Femur (tissue), 1 donor: ENCODE measurements at places on chromosomes 6 and 20.

DNA sequence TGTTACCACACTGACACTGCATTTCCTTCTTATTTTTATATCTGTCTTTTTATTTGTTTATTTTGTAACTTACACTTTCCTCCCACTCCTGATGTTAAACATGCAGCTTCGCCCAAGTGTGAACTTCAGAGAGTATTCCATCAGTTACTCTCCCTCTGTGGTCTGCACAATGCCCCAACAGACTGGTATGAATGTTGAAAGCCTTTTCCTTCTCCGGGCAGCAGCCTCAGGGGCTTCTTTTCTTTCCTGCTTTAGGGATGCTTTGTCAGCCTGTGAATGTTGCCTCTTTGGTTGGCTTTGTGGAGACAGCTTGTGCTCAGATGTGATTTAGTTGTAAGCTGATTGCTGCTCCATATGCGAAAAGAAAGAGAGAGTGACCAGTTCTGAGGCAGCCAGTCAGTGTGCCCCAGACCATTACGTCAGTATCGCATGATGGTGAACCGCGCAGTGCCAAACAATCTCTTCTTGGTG is 44.0 kb downstream of the SMPDL3A start:
- DNase-seq, result no peak

DNA sequence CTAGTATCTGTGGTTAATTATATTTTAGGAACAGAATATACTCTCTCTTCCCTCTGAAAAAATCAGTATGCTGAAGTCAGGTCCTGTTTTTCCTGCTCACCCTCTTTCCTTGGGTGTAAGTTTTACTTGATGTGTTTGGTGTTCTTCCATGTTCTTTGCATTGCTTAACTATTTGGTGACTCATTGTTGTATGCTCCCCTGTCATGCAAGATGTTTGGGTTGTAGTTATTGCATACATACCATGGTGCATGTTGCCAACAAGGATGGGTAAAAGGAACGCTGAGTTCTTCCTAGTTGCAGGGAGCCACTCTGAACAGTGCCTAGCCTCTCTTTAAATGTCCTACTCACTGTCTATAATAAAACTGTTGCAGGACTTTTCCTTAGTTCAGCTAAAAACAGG is 207.9 kb upstream of the LAMP5 start:
- DNase-seq, result no peak

GRCh38 chr6:107957308-107957908 is 600 bp downstream of the SEC63 start:
- DNase-seq, result peak; percentile 84

GRCh38 chr6:137711972-137712371 is 155.1 kb upstream of the TNFAIP3 start:
- no peak for DNase-seq

DNA sequence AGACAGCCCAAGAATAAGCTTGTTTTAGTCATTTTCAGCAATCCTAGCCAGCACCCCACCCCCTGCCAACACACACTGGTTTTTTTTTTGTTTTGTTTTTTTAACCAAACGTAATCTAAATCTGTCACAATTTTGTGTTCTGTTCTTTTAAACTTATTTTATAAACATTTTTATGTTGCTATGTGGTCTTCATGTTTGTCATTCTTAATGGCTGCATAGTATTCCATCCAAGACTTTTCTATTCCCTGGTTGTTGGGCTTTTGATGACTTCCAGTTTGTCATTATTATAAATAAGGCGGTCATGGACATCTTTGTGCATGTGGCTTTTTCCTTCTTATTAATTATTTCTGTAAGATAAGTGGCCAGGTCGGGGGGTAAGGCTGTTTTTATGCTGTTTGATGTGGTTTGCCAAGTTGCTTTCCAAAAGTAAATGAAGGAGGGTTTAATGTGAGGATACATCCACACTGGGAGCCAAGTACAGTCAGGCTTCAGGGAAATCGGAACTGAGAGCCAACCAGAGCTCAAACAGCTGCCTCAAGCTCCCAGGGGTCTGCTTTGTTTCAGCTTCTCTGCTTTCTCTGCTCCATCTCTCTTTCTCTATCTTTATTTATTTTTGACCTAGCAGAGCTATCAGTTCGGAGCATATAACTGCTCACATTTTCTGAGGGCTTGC is 125.8 kb downstream of the VEGFA start:
- DNase-seq, result no peak

- DNase-seq, result no peak
Observed at GRCh38 chr20:4022386-4023286, 7.3 kb upstream of the RNF24 start.

DNA sequence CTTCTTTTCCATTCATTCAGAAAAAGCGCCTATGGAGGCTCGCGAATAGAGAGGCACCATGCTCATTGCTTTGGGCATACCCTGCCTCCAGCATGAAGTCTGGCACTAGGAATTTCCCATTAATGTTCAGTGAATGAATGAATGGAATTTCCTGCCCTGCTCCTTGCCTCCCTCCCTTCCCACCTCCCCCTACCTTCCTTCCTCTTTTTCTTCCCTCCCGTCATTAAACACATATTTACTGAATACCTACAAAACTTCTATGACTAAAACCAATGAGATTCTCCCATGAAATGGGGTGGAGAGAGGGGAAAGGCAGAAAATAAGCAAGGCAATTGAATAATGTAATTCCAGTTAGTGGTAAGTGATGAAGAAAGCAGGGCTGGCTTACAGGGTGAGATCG is 213.8 kb upstream of the AGPAT4 start:
- DNase-seq, result no peak

DNA sequence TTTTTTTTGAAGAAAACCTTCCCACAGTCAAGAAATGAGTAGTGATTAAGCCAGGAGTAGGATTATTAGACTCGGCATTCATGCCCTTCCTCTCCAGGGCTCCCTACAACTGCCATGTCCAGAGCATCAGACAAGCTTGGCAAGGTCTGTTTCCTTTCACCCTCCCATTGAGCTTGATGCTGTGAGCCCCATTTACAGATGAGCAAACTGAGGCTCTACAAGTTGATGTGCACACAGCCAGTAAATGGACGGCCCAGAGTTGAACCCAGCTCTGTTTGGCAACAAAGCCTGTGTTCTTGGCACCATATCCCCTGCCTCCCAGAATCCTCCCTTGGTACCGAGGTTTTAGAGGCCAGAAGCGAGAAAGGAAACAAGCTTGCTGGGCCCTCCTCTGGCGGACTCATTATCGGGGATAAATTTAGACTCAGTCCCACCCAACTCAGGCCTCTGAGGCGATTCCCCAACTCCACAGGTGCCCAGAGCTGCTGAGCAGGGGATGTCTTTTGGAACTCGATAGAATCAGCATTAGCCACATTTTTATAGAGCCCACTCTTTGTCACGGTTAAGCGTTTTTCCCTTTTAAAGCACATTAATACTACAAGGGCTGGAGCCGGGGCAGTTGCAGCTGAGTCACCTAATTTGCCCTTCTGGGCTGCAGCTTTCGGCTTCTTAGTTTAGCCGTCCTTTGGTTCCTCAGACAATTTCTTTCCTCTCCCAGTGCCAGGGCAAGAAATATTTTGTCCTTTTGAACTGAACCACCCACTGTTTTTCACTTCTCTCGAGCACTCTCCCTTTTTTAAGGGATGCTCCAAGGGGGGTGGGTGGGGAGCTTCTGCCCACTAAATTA is 23.0 kb upstream of the NFATC2 start:
- DNase-seq, result peak; percentile 64

DNA sequence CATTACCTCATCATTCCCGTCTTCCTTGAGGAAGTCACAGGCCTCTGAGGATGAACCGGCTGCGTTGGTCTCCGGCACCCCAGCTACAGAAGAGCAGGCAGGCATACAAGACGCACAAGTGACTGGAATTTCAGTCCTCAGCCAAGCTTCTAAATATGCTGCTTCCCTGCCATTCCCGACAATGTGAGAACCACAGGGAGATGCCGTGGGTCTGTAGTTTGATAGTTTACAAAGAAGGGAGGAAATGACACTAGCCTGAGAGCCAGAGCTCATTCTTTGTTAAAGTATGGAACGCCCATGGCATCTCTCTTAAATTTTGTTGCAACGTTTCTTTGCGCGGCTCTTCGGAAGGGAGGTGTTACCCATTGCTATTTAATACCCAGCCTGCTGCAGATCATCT is 25.7 kb downstream of the HEBP2 start:
- no peak for DNase-seq
